CD4-positive, alpha-beta T cell treated with Interleukin-15 for 1 hour (primary cell): ENCODE measurements at places on chromosomes 4 and X.

DNA sequence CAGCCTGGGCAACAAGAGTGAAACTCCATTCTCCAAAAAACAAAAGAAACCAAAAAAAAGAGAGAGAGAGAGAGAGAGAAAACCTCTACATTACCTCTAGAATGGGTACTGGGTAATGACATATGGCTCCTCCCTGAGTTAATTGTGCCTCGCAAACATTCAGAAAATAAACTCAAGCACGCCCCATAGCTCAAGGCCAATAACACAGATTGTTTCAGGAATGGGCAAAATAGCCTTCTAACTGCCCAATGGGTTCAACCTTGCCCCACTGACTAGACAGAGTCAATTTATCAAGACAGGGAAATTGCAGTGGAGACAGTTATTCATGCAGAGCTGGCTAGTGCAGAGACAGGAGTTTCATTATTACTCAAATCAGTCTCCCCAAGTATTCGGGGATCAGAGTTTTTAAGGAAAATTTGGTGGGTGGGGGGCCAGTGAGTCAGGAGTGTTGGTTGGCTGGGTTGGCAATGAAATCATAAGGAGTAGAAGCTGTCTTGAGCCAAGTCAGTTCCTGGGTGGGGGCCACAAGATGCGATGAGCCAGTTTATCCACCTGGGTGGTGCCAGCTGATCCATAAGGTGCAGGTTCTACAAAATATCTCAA, 25.1 kb downstream of the NIPAL1 start:
- DNase-seq = no peak

DNA sequence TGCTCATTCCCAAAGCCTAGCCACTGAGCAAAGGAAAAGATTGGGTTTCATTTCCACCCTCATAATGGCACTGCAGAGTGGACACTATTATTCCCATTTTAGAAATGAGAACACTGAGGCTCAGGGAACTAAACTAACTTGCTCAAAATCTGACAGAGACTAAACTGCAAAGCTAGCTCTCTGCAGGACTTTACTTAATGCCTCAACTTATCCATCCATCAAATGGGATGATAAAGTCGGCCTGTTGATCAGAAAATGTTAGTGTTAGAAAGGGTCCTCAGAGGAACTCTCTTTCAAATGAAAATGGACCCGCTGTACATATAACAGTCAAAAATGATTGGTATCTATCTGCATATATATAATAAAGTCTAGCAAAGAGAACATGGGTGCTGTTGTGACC, 186.8 kb downstream of the QDPR start:
- no peak for DNase-seq

DNA sequence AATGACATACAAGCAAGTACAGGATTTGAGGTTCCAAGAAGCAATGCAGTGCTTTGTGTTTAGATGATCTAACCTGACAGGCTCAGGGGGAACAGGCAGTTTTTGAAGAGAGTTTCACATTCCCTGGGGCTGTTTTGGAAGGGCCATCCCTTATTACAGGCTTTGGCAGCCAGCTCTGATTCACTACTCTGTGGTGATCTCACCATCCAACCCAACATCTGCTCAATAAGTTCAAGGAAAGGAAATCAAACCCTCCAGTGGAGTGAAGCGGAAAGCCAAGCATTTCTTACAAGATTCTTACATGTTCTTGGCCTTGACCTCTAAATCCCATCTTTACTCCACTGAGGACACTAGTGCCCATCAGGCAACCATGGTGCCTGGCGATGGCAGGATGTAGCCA, 7.5 kb downstream of the IDS start:
- no peak for DNase-seq

DNA sequence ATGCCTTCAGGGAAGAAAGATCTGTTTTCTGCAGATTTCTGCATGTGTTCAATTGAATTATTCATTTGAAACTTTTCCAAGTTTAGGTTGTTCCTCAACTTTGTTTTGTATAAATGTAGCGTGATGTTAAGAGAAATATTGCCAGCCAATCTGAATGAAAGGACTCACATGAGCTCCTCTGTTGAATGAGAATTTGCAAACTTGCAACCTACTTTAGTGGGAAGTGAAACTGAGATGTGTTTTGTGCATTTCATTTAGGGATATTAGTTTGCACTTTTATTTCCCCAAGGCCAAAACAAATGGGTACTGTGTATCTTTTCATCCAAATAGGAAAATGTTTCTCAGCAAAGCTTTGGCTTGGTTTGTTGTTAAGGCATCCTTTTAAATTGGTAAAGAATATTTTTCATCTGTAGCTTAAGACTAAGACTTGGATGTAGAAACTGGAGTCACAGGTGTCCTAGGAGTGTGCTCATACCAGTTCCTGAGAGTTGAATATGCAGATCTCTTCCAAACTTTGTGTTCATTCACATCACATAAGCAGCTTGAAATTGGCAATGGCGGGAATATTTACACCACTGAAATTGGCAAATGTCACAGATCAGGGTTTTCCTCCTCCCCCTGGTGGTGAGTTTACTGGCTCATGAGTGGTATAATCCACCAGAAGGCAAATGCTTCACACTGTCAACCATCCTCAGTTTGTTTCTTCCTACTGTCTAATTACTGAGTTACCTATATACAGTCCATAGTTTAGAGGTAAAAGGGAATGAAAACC, 193.6 kb upstream of the BANK1 start:
- DNase-seq = no peak

DNA sequence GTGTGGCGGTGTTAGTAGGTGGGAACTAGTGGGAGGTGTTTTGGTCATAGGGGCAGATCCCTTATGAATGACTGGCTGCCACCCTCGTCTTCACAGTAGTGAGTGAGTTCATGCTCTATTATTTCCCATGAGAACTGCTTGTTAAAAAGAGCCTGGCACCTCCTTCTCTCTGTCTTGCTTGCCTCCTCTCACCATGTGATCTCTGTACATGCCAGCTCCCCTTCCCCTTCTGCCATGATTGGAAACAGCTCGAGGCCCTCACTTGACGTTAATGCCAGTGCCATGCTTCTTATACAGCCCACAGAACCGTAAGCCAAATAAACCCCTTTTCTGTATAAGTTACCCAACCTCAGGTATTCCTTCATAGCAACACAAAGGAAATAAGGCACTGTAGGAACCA, 21.7 kb downstream of the PNMA6F start:
- DNase-seq = no peak

GRCh38 chr4:159360549-159360948, 257.7 kb downstream of the RAPGEF2 start:
- no peak for DNase-seq

- no peak for DNase-seq
These were observed 362.0 kb upstream of the CT83 start for GRCh38 chrX:116824785-116825184.

DNA sequence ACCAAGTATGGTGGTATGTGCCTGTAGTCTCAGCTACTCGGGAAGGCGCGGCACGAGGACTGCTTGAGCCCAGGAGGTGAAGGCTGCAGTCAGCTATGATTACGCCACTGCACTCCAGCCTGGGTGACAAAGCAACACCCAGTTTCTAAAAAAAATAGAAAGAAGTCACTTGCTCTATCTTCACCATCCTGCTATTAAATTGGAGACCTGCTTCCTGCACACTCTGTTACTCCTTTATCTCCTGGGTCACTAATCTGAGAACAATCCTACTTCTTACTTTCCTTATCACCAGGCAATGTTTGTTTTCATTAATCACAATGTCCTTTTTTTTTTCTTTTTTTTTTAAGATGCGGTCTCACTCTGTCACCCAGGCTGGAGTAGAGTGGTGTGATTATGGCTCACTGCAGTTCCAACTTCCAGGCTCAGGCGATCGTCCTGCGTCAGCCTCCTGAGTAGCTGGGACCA, 16.2 kb downstream of the PRKX start:
- no peak for DNase-seq

GRCh38 chr4:59655996-59656395, 1544.1 kb upstream of the ADGRL3 start:
- DNase-seq = no peak

- DNase-seq = no peak
These were observed 417.4 kb downstream of the TMA16 start for GRCh38 chr4:163911891-163912290.

DNA sequence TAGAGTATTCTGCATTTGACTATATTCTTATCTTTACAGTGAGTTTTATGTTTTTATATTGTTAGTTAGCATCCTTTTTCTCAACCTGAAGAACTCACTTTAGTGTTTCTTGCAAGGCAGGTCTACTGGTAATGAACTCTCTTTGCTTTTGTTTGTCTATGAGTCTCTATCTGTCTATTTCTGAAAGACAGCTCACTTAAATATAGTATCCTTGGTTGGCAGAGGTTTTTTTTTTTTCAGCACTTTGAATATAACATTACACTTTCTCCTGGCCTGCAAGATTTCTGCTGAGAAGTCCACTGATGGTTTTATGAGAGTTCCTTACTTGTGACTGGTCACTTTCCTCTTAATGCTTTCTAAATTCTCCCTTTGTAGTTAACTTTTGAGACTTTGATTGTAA, 32.8 kb upstream of the C4orf54 start:
- DNase-seq = no peak
